Stimulated activated CD4-positive, alpha-beta T cell treated with anti-CD3 and anti-CD28 coated beads, TNF-alpha, amount 100 ng/mL, for 48 hours (primary cell): ENCODE measurements at places on chromosomes 16 and 17.

- peak; percentile 28 for DNase-seq
These were observed 873 bp downstream of the USP10 start for GRCh38 chr16:84700446-84701300.

DNA sequence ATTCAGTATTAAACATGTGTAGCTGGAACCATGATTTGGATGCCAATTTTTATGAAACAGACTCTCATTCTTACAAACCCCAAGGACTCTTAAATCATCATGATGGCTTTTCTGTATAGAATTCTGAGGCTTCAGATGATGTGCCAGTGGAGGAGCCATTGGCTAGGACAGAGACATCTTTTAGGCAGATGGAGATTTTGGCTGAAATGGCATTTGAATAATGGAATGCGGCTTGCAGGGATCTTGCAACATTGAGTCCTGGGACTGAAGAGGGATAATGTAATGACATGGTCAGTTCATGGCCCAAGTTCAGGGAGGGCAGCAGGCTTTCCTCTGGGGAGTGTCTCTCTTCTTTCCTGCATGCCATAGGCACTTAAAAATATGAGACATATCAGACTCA, 172.4 kb downstream of the ABCA8 start:
- DNase-seq: no peak

- DNase-seq: no peak
These were observed 72.3 kb downstream of the CYTH1 start for GRCh38 chr17:78709751-78710181.

GRCh38 chr17:44345454-44346026, 438 bp downstream of the GRN start:
- no peak for DNase-seq

DNA sequence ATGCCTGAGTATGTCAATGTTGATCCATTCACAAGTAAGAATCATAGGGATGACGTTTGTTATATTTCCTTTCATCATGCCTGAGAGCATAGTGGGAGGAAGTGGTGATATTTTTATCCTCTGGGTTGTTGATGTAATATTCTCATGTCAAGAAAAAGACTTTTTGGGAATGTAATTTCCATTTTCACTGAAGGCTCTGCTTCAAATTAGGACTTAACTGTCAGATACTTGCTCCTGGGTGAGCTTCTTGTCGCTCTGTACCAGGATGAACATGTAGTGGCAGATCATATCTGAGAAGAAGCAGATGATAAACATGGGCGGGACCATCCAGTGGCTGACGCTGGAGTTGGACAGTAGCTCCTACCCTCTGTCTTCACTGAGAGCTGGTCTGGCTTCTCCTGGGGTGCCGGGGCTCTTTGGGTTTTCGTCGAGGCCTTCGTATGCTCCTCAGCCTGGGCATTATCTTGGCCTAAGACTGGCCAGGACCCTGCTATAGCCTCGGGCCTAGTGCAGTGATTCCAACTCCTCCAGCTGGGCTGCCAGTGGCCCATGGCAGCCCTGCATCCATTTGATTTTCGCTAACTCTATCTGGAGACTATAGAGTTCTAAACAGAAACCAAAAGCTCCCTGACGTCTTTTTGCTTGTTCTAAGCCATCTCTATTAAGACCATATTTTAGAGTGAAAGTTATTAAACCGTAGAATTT, 19.7 kb downstream of the CYB5B start:
- no peak for DNase-seq

GRCh38 chr17:27538156-27538955, 82.1 kb downstream of the KSR1 start:
- DNase-seq: no peak

- no peak for DNase-seq
These were observed 7.8 kb downstream of the MLYCD start for GRCh38 chr16:83906683-83907082.

GRCh38 chr16:24255456-24256371, at the start of gene CACNG3:
CACNG3 (plus strand) TSS chr16:24256335; CDS start chr16:24256755, 420 bp downstream.
- peak; percentile 31 for DNase-seq

- DNase-seq: no peak
These were observed 23.1 kb upstream of the SLC35B1 start for GRCh38 chr17:49730785-49731434.

- peak; percentile 17 for DNase-seq
These were observed 424 bp downstream of the HOXB2 start for GRCh38 chr17:48544349-48545021.

GRCh38 chr16:47132308-47132707, 11.4 kb downstream of the NETO2 start:
- DNase-seq: no peak

DNA sequence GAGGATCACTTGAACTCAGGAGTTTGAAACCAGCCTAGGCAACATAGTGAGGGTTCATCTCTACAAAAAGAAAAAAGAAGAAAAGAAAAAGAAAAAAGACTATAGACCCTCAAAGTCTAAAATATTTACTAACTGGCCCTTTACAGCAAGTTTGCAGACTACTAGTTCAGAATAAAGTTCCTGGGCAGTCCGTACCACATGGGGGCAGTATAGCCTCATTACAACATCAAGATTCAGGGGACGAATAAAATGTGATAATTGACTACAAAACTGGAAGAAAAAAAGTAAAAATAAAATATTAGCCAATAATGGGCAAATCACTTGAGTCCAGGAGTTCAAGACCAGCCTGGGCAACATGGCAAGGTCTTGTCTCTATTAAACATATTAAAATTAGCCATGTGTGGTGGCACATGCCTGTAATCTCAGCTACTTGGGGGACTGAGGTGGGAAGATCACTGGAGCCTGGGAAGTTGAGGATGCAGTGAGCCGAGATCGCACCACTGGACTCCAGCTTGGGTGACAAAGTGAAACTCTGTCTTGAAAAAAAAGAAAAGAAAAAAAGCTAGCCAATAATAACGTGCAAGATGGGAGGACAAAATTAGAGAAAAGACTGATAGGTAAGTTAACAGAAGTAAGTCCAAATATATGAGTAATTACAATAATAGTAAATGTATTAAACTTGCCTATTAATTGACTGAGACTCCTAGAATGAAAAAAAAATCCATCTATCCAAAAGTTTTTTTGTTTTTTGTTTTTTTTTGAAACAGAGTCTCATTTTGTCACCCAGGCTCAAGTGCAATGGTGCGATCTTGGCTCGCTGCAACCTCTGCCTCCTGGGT, 129.4 kb upstream of the SEC14L1 start:
- peak; percentile 30 for DNase-seq

GRCh38 chr17:7651097-7651664, 455 bp downstream of the ATP1B2 start:
- no peak for DNase-seq

- DNase-seq: no peak
These were observed at the start of gene CD300C for GRCh38 chr17:74545843-74546230. CD300C (minus strand) TSS chr17:74546115; CDS start chr17:74545782, 333 bp downstream.
